ENCODE measurements at places on chromosomes 1 and 21. TPM values are rescaled to one million over a fixed set of nuclear protein-coding genes. Genes with fewer than 3 reads are reported as not detected.

PTGFR gene
- not detected for total RNA-seq

SLAMF9 gene
- 0.41 TPM for total RNA-seq

MR1 gene
- total RNA-seq, result 5.5 TPM

PRAMEF10 gene
- not detected for total RNA-seq

All from A549 treated with AZD2906 at 1 μM for 4 hours (cell line).